ENCODE measurements at places on chromosomes 13 and 19.

DNA sequence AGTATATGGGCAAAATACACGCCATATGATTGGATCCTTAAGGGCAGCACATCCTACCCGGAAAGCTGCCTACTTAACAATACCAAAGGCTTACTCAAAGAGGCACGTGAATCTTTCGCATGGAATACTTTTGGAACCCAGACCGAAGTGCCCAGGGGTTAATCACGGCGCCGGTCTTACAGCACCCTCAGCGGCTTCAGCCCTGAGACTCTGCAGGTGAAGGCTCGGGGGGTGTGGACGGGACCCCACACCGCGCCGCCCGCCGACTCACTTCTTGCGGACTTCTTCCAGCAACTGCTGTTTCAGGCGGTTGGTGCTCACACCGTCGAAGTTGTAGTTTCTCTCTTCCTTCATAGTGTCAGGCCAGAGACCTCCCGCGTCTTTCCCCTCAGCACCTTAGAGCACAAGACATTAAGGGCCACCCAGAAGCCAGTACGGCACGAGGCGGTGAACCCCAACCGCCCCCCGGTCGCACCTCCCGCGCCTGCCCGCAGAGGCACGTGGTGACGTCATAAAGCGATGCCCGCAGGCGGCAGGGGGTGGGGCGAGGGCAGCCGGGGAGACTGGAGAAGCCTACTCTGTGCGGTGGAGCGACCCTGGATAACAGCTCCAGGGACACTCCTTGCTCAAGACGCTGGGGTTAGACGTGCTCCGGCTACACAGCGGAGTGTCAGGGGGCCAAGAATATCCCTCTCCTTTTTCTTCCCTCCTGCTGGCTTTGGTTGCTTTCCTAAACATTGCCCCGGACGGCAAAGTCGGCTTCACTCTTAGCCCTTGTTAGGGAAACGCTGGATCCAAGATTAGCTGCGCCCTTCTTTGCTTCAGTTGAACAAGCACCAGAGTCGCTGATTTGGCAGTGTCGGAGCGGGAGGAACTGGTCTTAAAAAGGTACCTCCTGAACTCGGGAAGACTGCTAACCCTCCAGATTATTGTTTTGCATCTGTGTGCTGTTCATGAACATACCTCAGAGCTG lies at the start of gene CCDC169:
TSS of gene CCDC169 (minus strand) at position 449 of the 973 bp plus-strand sequence. CDS start at position 354, 95 bp downstream.
- peak; percentile 65 for DNase-seq

DNA sequence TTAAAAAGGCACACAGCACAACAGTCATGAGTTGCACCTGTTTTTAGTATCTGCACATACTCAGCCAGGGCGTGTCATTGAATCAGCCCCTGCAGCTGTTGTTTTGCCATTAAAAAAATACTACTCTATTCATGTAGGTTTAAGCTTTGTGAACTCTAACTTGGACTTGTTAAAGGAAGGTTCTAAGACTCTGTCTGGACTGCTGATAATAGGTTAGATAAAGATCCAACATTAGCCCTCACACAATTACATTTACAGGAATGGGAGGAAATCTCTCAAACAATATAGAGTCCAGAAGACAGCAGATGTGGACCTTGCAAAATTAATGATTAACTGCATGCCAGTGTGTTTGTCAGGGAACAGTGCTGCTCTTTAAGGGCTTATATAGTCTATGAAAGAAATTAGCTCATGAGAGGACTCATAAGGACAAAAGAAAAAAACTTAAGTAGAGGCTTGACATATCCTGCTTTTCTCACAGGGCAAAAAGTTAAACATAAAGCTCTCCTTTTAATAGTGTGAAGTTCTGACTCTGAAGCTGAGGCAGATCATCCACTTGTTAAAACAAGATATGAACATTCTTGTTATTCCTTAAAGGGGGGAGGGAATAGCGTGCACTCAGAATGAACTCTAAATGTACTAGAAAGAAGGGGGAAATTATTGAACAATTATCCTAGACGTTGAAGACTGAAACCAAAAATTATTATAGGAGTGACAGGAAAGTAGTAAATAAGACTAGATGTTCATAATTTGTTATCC lies 243.6 kb downstream of the NDFIP2 start:
- no peak for DNase-seq

- DNase-seq, result no peak
Observed at GRCh38 chr13:42766016-42766415, 15.4 kb upstream of the FAM216B start.

DNA sequence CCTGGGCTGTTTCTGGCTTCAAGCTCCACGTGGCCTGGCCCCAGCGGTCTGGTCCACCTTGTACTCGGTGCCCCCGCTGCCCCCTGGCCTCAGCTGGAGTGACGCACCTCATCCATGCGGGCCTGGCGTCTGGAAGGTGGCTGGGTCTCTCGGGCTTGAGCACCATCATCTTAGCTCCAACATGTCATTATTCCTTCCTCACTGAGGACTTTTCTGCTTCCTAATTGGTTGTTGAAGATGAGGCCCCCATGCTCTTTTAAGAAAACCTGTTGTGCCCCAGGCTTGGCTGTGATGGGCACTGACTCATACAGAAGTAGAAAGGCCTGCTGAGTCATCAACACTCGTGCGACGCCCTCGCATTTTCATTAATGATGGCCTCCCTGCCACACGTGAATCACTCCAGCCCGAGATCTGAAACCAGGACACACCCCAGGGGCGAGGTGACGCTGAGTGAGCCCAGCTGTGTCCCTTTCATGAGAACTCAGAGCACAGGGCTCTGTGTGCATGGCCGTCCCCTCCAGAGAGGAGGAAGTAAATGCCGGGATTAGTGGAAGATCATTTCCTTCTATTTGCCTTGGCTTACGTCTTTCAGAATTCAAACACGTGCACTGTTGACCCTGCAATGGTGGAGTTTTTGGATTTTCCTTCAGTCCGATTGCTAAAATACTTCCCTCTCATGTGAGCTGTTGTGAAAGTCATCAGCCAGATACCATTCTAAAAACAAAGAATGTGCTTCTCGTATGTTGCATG lies 14.0 kb upstream of the GJA3 start:
- DNase-seq, result peak; percentile 45

- no peak for DNase-seq
Observed at GRCh38 chr13:43293986-43294385, 270.6 kb downstream of the DNAJC15 start.

GRCh38 chr13:29745704-29746103 lies 104.7 kb downstream of the UBL3 start:
- no peak for DNase-seq

DNA sequence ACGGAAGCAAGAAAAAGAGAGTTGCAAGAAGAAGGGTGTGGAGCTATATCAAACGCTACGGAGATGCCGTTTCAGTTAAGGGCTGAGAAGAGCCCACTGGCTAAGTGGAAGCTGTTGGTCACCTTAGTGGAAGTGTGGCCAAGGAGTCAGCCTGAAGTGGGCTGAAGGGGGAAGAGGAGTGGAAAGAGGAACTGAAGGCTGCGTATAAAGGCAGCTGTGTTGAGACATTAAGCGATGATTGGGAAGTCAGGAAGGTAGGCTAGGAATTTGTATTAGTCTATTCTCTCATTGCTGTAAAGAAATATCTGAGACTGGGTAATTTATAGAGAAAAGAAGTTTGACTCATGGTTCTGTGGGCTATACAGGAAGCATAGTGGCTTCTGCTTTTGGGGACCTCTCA lies 14.1 kb upstream of the FRY start:
- peak; percentile 37 for DNase-seq

GRCh38 chr13:95833719-95834118 lies 156.8 kb downstream of the DNAJC3 start:
- DNase-seq, result no peak

GRCh38 chr13:95643936-95644598 lies 439 bp downstream of the DZIP1 start:
- no peak for DNase-seq

DNA sequence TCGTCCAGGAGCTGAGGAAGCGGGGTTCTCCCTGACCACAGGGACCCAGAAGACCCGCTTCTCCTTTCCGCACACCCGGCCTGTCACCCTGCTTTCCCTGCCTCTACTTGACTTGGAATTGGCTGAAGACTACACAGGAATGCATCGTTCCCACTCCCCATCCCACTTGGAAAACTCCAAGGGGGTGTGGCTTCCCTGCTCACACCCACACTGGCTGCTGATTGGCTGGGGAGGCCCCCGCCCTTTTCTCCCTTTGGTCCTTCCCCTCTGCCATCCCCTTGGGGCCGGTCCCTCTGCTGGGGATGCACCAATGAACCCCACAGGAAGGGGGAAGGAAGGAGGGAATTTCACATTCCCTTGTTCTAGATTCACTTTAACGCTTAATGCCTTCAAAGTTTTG lies 18.9 kb downstream of the VASP start:
- DNase-seq, result no peak

GRCh38 chr19:1807030-1807694 lies 4.9 kb downstream of the ATP8B3 start:
- no peak for DNase-seq

GRCh38 chr13:51938454-51938853 lies 72.8 kb downstream of the ATP7B start:
- no peak for DNase-seq

DNA sequence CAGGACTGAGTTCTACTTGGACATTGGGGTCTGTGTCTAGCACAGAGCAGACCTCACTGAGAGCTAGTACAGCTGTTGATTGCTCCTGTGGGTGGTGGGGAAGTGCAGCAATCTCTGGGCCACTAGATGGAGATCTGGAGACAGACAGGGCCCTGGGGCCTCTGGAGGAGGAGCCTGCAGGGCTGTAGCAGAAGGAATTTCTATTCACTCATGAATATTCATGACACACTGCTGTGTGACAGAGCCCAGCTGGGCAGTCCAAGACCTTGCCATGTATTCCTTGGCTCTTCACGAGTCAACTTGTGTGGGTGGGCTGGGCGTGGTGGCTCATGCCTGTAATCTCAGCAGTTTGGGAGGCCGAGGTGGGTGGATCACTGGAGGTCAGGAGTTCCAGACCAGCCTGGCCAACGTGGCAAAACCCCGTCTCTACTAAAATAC lies 37.5 kb downstream of the SUGP2 start:
- DNase-seq, result peak; percentile 72

DNA sequence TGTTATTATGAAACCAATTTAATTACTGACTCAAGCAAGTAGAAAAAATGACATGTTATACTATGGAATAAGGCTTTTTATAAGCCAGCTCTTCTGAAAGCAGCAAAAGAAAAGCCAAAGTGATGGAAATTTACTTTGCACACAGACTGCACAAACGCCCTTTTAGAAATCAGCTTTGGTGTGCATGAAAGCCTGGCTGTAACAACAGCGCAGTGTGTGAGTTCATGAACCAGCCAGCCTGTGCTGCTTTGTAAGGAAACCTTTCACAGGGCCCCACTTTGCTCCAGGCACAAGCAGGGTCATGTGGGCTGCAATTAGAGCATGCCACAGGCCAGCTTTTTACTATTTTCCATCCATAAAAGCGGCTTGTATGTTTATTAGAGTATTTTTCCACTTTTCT lies 13.6 kb upstream of the IFT88 start:
- no peak for DNase-seq

DNA sequence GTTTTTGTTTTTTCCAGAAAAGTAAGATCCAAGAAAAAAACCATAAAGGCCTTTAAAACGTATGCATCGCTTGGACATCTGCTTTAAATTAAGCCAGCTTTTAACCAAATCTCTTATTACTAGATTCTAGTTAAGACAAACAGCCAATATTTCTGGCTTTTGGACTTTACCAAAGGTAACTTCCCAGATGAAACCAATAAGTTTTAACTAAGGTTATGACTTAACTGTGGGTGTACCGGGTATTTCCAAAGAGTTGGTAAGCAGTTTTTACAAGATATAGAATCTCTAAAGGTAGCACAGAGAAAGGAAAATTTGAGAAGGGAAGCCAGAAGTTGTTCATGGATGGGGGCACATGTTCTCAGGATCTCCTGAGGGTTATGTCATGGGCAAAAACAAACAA lies 34.0 kb downstream of the CEACAM1 start:
- DNase-seq, result no peak

DNA sequence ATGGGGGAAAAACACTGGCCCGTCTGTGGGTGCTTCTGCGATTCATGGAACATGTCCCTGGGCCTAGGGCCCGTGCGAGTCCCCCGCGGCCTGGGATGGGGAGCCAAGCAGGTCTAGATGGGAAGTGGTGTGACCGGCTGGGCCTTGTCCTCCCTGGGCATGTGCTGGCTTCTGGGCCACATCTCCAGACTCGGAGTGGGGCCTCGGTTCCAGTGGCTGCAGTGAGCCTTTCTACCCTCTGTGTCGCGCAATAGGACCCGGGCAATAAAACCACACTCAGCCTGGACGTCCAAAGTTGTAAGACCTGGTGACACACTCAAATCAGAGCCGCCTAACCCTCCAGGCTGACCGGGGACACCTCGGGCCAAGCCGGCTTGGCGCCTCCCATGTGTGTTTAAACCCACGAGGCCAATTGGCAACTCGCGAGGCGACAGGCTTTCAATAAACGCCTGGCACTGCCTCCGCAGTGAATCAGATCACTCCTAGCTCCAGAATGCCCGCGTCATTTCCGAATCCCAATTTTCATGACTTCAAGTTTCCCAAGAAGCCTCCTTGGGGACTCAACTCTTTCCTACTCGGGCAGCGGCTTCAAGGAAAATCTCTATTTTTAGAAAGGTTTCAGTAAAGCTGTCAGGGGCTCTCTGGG lies 57.3 kb downstream of the KLF2 start:
- DNase-seq, result no peak

DNA sequence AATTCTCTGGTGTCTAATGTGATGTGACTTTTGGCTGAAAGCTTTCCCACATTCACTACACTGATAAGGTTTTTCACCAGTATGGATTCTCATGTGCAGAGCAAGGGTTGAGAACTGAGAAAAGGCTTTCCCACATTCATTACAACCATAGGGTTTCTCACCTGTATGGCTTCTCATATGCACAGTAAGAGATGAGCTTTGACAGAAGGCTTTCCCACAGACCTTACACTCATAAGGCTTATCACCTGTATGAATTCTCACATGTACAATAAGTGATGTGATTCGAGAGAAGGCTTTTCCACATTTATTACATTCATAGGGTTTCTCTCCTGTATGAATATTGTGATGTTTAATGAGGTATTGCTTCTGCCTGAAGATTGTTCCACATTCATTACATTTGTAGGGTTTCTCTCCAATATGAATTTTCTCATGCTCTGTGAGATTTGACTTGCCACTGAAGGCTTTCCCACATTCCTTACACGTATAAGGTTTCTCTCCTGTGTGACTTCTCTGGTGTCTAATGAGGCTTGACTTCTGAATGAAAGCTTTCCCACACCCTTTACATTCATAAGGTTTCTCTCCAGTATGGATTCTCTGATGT lies 14.0 kb downstream of the ZNF260 start:
- DNase-seq, result no peak

GRCh38 chr13:113741191-113741668 lies 17.8 kb upstream of the TMEM255B start:
- peak; percentile 85 for DNase-seq
